LHCN-M2 (cell line): ENCODE measurements at places on chromosomes 13 and 19. TPM values are rescaled to one million over a fixed set of nuclear protein-coding genes. Genes with fewer than 3 reads are reported as not detected.

The GTF3A gene
- 188 and 197 TPM in 2 replicates for total RNA-seq

GRCh38 chr13:79445968-79446645, 34.8 kb upstream of the NDFIP2 start:
- DNase-seq: no peak

The ZNF100 gene
- 8.3 and 8.8 TPM in 2 replicates for total RNA-seq

- no peak for DNase-seq
These were observed 148.0 kb downstream of the SIPA1L3 start for GRCh38 chr19:38055010-38055409.

DNA sequence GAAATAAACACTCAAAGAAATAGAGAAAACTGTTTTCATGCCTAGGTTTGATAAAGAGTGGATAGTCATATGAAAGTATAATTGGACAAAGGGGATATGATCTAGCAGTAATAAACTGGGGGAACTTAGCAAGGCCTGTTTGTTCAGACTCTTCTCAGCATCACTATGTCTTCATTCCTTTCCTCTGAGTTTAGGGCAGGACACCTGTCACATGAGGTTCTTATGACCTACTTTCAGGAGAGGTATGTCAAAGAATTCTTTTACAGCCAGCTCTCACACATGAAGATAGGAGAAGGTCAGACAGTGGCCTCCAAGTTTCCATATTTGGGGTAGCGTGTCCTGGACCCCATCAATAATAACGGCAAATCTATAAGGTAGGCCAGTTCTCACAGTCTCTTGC, 11.4 kb upstream of the RFXAP start:
- DNase-seq: peak; percentile 38

DNA sequence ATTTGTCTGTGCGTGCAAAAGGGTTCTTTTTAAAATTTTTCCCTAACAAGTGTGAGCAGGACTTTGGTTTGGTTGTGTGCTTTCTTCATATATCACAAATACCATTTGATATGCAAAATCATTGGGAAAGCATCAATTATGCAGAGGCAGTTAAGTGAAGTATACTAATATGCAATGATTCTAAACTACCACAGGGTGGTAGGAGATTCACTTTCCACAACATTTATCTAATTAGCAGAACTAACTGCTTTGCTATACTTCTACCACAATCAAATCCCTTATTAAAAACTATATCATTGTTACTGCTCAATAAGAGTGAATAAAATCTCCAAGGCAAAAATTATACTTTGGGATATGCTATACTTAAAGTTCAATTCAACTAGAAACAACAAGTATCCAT, 2738.9 kb upstream of the PCDH20 start:
- DNase-seq: peak; percentile 4

- no peak for DNase-seq
These were observed 4.6 kb upstream of the ASPDH start for GRCh38 chr19:50518091-50519005.
